ENCODE measurements at places on chromosomes 5 and 9. TPM values are rescaled to one million over a fixed set of nuclear protein-coding genes. Genes with fewer than 3 reads are reported as not detected.

Gene CCIN
- total RNA-seq: not detected

Gene PCDHGB4
- 14.9 TPM for total RNA-seq

DNA sequence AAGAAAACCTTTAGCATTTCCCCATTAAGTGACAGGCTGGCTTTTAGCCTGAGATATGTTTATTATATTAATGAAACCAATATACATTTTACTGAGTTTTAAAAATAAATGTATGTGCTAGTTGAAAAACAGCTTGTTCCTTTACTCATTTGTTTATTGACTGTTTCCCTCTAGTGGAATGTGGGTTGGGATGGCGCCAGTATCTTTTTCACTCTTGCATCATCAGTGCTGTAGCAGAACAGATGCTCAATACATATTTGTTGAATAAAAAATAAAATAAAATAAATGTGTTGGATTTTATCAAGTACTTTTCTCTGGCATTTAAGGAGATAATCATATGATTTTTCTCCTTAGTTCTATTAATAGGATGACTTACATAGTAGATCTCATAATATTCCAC lies 43.0 kb downstream of the FSTL4 start:
- H3K36me3 ChIP-seq: no peaks in the 10 kb centered on the region
- H3K27me3 ChIP-seq: no peaks in the 10 kb centered on the region
- H3K27ac ChIP-seq: no peak overlapping the region
- H3K4me1 ChIP-seq: no peaks in the 10 kb centered on the region
- no peak overlapping the region for H3K4me3 ChIP-seq
- no peak for DNase-seq

GRCh38 chr5:20367178-20367577 lies 379.2 kb upstream of the CDH18 start:
- no peaks in the 10 kb centered on the region for H3K27me3 ChIP-seq
- no peak overlapping the region for H3K27ac ChIP-seq
- H3K4me1 ChIP-seq: no peaks in the 10 kb centered on the region
- DNase-seq: no peak

DNA sequence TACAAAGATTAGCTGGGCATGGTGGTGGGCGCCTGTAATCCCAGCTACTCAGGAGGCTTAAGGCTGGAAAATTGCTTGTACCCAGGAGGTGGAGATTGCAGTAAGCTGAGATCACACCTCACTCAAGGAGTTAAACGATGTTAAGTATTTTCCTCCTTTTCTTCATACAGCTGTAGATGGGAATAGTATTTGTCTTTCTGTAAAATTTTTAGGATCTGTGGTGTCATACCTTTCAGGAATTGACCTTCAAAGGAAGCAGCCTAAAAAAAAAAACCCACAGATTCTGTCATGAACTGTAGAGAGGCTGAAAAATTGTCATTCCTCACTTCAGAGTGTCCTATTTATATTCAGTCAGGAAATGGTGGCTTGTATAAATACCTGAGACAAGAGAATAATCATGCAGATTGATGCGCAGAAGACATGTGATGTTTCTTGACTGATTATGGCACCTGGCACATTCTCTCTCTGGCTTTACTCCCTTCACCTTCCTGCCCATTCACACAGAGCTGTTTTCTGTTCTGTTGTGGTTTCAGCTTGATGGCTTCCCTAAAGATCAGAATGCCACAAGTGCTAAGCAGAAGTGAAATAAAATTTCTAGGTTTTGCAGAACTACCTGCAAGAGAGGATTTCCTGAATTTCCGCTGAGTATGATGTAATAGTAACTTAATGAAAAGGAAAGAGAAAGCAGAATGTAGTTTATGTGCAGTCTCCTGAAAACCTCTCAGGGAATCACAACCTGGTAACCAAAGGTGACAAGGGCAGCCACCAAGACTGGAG lies 3.8 kb downstream of the IFNA1 start:
- H3K4me3 ChIP-seq: no peak overlapping the region
- no peak for DNase-seq
- H3K4me1 ChIP-seq: no peaks in the 10 kb centered on the region
- no peaks in the 10 kb centered on the region for H3K36me3 ChIP-seq

DNA sequence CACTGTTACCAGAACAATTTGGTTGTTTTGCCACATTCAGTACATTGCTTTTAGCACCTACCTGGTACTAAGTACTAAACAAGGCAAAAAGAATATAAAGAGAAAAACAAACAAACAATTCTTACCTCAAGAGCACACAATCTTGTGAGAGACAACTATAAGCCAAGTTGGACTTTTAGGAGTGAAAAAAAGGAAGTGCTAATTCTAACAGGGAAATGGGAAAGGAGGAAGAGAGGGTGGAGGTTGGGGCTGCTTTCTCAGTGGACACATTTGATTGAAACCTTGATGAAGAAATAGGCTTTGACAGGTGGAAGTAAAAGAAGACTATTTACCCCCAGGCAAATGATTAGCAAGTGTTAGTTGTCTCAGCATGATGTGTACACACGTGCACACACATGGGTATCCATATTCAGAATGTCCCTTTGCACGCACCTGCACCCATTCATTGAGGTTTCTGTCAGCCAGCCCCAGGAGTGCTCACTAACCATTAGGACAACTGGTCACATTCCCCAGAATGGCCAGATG lies 302.6 kb downstream of the ACTL7B start:
- H3K27ac ChIP-seq: no peak overlapping the region
- DNase-seq: no peak
- peaks cover 12% of the 10 kb centered on the region for H3K4me1 ChIP-seq
- no peaks in the 10 kb centered on the region for H3K36me3 ChIP-seq
- no peaks in the 10 kb centered on the region for H3K27me3 ChIP-seq

DNA sequence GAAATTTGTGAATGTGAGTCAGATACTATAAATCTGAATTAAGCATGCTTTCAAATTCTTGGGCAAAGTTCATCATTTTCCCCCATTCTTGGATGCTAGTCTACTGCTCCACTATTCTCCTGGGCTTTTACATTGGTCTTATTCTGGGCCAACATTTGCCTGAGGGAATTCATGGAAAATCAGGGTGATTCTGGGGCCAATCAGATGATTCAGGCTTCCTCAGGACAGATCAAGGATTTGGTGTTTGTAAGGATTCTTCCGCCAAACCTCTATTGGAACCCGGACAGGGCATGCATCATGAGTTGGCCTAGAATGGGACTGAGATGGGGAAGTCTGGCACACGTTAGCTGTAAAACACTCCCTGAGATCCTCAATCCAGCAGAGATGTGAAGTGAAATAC lies 113.8 kb downstream of the MEF2C start:
- H3K27me3 ChIP-seq: no peaks in the 10 kb centered on the region
- H3K4me3 ChIP-seq: no peak overlapping the region
- no peaks in the 10 kb centered on the region for H3K4me1 ChIP-seq

- DNase-seq: no peak
- H3K36me3 ChIP-seq: no peaks in the 10 kb centered on the region
- peaks cover 12% of the 10 kb centered on the region for H3K4me1 ChIP-seq
Observed at GRCh38 chr5:173785400-173785799, 102.7 kb upstream of the CPEB4 start.

DNA sequence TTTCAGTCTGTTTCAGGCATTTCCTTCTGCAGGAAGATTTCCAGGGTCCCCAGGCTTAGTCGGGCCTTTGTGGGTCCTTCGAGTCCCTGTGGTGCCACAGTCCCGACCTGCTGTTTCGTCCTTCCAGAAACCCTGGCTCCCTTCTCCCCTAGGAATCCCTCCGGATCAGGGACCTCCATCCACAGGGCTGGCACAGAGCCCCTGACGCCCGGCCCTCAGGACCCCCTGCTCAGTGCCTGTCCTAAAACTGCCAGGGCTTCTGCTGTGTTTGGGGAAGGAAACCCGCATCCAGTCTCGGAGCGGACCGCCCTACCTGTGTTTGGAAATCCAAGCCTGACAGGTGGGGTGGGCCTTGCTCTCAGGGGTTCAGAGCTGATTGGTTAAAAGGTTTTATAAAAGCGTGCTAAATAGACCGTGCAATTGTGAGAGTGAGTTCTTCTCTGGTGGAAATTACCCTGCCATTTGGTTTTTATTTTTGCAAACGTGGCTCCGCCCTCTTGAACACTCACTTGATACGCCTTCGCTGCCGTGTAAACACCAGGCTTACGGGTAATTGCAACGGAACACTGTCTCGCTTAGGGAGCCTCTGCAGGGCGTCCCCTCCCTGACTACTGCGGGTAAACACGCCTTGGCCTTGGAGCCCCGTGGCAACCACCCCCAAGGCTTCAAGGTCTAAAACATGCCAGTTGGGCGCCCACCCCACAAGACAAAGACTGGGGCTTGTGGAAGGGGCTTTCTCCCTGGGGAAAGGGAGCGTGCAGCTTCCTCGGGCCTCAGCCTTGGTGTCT lies 121.2 kb downstream of the PHF2 start:
- no peaks in the 10 kb centered on the region for H3K27me3 ChIP-seq
- H3K27ac ChIP-seq: no peak overlapping the region
- no peaks in the 10 kb centered on the region for H3K36me3 ChIP-seq
- no peak for DNase-seq
- no peaks in the 10 kb centered on the region for H3K4me1 ChIP-seq
